ENCODE measurements at places on chromosomes 2 and 18. TPM values are rescaled to one million over a fixed set of nuclear protein-coding genes. Genes with fewer than 3 reads are reported as not detected.

Gene LINC00305
- not detected for total RNA-seq

Gene ZNF532
- 34.0 TPM for total RNA-seq

Gene IL1A
- total RNA-seq = 3.3 TPM

Gene DTNB
- total RNA-seq = 11.0 TPM

Gene MYL1
- not detected for total RNA-seq

Gene ALPP
- total RNA-seq = not detected

Gene TOGARAM2
- not detected for total RNA-seq

- no peak overlapping the region for H3K4me3 ChIP-seq
- no peak overlapping the region for H3K27ac ChIP-seq
- no peaks in the 10 kb centered on the region for H3K36me3 ChIP-seq
- H3K27me3 ChIP-seq = no peaks in the 10 kb centered on the region
- H3K4me1 ChIP-seq = peaks cover 15% of the 10 kb centered on the region
These were observed 90.3 kb downstream of the CLHC1 start for GRCh38 chr2:55141572-55142413.

- peak; percentile 84 for DNase-seq
- peak overlapping the region; percentile 91 for H3K4me3 ChIP-seq
- peaks cover 5% of the 10 kb centered on the region for H3K4me1 ChIP-seq
- H3K27me3 ChIP-seq = no peaks in the 10 kb centered on the region
These were observed 416 bp downstream of the SEH1L start for GRCh38 chr18:12948050-12948804.

DNA sequence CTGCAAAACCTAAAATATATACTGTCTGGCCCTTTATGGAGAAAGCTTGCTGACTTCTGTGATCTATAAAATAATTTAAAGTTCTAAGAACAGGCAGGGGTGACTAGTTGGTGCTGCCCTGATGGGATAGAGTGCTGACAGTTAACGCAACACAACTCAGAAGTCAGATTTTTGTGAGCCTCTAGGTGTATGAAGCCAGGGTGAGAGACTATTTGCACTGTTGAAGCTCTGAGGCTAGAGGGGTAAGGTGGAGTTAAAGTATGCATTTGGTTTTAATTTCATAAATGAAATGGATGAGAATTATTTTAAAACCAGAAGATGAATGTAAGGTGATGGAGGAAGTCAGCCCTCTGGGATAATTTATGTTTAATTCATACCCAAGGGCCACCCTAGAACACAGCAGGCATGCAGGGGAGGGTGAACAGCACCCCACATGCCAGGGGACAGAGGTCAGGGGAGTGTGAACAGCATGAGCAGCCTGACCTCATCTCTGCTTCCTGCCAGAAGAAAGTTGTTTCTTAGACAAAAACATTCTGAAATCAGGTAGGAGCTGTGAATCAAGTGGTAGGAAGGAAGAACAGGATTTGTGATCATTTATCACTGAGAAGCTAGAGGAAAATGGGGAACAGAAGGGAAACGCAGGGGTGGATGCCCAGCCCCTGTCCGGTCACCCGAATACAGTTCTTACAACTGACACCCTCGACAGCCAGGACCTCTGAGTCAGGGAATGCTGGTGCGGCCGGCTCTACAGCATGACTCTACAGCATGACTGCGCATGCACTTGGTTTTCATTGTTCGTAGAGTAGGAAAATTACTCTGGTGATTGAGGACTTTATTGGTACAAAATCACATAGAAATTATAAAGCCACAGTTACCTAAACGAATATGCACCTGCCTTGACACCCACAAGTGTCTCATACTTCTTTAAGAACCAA is 93.1 kb downstream of the MBP start:
- H3K4me3 ChIP-seq = no peak overlapping the region
- H3K36me3 ChIP-seq = no peaks in the 10 kb centered on the region
- no peak for DNase-seq
- no peaks in the 10 kb centered on the region for H3K27me3 ChIP-seq
- no peak overlapping the region for H3K27ac ChIP-seq

DNA sequence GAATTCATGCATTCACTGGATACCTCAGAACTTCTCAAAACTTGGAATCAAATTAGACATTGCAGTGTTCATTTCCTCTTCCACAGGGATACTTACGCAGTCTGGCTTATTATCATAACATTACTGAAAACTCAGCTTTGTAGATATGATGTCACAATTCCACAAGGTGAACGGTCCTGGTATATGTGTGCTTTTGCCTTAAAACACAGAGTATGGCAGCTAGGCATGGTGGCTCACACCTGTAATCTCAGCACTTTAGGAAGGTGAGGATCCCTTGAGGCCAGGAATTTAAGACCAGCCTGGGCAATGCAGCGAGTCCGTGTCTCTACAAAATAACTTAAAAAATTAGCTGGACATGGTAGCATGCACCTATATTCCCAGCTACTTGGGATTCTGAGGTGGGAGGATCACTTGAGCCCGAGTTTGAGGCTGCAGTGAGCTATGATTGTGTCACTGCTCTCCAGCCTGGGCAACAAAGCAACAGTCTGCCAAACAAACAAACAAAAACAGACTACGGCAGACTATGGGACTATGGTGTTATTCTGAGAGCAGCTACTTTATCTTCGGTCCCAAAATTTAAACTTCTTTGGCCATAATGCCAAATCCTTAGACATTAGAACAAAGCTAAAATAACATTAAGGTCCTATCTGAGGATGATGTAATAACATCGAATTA is 1191.9 kb upstream of the SLC39A10 start:
- H3K27me3 ChIP-seq = no peaks in the 10 kb centered on the region
- H3K4me1 ChIP-seq = no peaks in the 10 kb centered on the region
- no peak for DNase-seq
- H3K36me3 ChIP-seq = no peaks in the 10 kb centered on the region

- no peaks in the 10 kb centered on the region for H3K4me1 ChIP-seq
- no peak overlapping the region for H3K27ac ChIP-seq
- no peak overlapping the region for H3K4me3 ChIP-seq
- no peaks in the 10 kb centered on the region for H3K27me3 ChIP-seq
- H3K36me3 ChIP-seq = no peaks in the 10 kb centered on the region
- DNase-seq = no peak
These were observed 86.4 kb upstream of the SPRED2 start for GRCh38 chr2:65518751-65519150.

- no peaks in the 10 kb centered on the region for H3K27me3 ChIP-seq
- H3K4me1 ChIP-seq = no peaks in the 10 kb centered on the region
- no peak for DNase-seq
- H3K27ac ChIP-seq = no peak overlapping the region
These were observed 39.5 kb upstream of the TACR1 start for GRCh38 chr2:75238670-75239330.

- no peak for DNase-seq
- H3K27me3 ChIP-seq = no peaks in the 10 kb centered on the region
- H3K4me1 ChIP-seq = peaks cover 25% of the 10 kb centered on the region
- H3K36me3 ChIP-seq = no peaks in the 10 kb centered on the region
- H3K4me3 ChIP-seq = no peak overlapping the region
These were observed 1.3 kb upstream of the STAT1 start for GRCh38 chr2:191015239-191015638.

DNA sequence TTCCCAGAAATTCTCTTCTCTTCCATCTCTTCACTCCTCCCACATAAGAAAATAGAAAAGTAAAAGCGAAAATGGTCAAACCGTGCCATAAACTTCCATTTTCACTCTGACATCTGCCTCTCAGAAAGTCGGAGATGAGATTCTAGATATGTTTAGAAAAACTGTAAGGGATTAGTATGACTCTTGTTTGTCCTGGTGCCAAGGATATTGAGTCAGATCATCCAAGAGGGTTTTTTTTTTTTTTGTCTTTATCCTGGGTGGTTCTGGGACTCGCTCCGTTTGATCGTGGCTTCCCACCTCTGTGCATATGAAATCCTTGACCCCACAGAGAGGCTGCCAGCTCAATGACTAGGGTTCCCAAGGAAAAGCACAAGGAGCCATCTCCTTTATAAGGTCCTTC is 17.3 kb downstream of the EN1 start:
- DNase-seq = no peak
- H3K27ac ChIP-seq = no peak overlapping the region
- H3K27me3 ChIP-seq = peaks cover 7% of the 10 kb centered on the region
- peaks cover 4% of the 10 kb centered on the region for H3K4me1 ChIP-seq
- no peaks in the 10 kb centered on the region for H3K36me3 ChIP-seq

- H3K4me3 ChIP-seq = no peak overlapping the region
- no peaks in the 10 kb centered on the region for H3K36me3 ChIP-seq
- H3K27ac ChIP-seq = no peak overlapping the region
- DNase-seq = no peak
These were observed 14.3 kb downstream of the GATA6 start for GRCh38 chr18:22183698-22184170.

DNA sequence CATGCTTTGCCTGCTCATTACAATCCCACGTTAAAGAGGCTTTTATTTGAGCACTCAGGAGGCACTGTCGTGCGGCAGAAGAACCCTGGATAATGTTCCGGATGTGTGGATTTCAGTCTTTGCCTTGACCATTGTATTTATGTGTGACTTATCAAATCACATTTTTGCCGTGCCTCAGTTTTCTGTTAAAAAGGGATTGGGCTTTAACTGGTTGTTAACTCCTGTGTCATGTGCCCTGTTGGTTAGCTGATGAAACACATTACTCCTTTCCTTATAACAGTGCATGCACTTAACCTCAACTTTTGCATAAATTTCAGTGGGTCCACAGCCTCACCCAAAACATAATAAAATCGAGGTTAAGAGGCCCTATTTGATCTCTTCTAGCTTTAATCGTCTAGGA is 52.7 kb downstream of the NAB1 start:
- no peaks in the 10 kb centered on the region for H3K4me1 ChIP-seq
- no peaks in the 10 kb centered on the region for H3K27me3 ChIP-seq
- H3K4me3 ChIP-seq = no peak overlapping the region
- H3K36me3 ChIP-seq = no peaks in the 10 kb centered on the region
- no peak for DNase-seq

DNA sequence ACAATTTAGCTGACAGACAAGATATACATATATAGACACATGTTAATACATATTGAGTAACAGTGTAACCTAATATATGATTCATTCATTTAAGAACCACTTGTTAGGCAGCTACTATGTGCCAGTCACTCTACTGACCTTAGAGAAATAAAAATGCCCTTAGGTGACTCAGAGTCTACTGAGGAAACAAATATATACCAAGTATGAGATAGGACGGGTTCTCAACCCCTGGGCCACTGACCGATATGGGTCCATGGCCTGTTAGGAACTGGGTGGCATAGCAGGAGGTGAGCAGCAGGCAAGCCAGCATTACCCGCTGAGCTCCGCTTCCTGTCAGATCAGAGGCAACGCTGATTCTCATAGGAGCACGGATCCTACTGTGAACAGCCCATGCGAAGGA is 14.8 kb downstream of the STRN start:
- no peak for DNase-seq
- H3K4me3 ChIP-seq = no peak overlapping the region
- no peaks in the 10 kb centered on the region for H3K27me3 ChIP-seq
- H3K4me1 ChIP-seq = no peaks in the 10 kb centered on the region
- no peaks in the 10 kb centered on the region for H3K36me3 ChIP-seq
- peak overlapping the region; percentile 50 for H3K27ac ChIP-seq

DNA sequence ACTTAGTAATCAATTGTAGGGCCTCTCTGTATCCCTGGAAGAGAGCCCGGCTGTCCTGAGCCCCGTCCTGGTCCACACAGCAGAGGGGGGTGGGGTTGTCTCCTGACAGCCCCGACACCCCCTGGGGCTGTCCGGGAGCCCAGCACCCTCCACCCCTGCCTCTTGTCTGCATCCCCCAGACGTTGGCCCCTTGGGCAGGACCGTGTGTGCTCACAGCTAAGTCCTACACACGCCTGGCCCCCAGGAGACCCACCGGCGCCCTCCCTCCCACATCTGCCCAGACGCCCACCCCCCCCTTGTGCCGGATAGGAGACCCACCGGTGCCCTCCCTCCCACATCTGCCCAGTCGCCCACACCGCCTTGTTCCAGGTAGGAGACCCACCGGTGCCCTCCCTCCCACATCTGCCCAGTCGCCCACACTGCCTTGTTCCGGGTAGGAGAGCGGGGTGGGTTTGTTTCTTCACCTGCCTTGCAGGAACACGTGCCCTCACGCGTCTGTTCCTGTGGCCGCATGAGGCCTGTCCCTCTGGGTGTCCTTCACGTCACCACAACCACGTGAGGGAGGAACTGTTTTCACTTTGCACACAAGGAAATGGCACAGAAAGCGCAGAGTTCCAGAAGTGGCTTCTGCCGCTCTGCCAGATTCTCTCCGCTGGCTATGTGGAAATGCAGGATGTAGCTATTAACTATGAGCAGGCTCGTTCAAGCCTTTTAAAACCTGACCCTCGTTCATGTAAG is 61.1 kb upstream of the NFATC1 start:
- H3K4me1 ChIP-seq = no peaks in the 10 kb centered on the region
- no peaks in the 10 kb centered on the region for H3K27me3 ChIP-seq
- no peak overlapping the region for H3K27ac ChIP-seq
- H3K36me3 ChIP-seq = peaks cover 17% of the 10 kb centered on the region

DNA sequence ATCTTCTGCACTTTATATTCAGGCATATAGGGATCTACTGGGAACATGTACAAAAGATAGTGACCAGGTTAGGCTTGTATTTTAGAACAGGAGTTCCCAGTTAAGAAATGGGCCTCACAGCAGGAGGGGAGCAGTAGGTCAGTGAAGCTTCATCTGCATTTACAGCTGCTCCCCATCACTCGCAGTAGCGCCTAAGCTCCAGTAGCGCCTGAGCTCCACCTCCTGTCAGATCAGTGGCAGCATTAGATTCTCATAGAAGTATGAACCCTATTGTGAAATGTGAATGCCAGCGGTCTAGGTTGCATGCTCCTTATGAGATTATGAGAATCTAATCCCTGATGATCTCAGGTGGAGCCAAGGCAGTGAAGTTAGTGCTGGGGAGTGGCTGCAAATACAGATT is 224.4 kb upstream of the CYRIA start:
- no peaks in the 10 kb centered on the region for H3K4me1 ChIP-seq
- no peaks in the 10 kb centered on the region for H3K27me3 ChIP-seq
- DNase-seq = no peak
- no peaks in the 10 kb centered on the region for H3K36me3 ChIP-seq

DNA sequence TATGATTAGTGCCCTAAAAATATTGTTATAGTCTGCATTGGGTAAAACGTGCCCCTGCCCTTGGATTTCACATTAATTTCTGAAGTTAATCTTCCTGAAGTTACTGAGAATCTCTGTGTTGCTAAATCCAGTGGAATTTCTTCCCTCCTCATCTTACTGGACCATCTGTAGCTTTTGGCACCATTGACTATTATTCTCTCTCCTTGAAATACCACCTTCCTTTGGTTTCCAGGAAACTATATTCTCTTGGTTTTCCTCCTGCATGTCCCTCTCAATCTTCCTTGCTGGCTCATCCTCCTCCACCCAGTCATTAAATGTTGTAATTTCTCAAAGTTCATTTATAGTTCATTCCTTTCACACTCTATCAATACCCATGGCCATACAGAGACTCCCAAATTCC is 110.6 kb upstream of the SLC35G4 start:
- peaks cover 7% of the 10 kb centered on the region for H3K4me1 ChIP-seq
- H3K27me3 ChIP-seq = no peaks in the 10 kb centered on the region
- H3K4me3 ChIP-seq = no peak overlapping the region
- no peaks in the 10 kb centered on the region for H3K36me3 ChIP-seq
- H3K27ac ChIP-seq = no peak overlapping the region
